ENCODE measurements at places on chromosomes 13 and 19.
A peak's percentile ranks its signal among the peaks of the same experiment; 100 is the strongest.

GRCh38 chr19:3094601-3095440, 659 bp downstream of the GNA11 start:
- peak; percentile 57 for DNase-seq

DNA sequence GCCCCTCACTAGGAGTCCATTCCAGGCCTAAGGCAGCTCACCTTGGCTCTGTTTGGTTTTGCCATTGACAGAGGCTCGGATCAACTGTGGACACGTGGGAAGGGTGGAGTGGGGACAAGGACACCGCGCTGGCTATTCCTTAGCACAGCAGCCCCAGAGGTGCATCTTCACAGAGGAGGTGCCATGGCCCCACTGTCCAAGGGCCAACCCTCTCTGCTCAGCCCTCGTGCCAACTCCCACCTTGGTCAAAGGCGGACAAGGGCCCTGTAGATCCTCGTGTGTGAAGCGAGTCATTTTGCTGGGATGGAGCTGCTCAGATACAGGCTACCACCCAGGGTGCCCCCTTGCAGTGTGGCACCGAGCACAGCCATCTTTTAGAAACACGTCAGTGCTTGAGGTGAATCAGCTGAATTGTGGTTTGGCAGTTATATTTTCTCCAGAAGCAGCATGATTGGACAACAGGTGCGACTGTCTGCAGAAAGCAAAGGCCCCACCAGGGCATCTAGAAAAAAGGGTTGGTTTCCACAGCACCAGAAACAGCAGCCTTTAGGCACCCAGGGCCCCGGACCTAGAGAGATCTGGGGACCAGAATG, 192.1 kb upstream of the GPR12 start:
- DNase-seq: no peak

DNA sequence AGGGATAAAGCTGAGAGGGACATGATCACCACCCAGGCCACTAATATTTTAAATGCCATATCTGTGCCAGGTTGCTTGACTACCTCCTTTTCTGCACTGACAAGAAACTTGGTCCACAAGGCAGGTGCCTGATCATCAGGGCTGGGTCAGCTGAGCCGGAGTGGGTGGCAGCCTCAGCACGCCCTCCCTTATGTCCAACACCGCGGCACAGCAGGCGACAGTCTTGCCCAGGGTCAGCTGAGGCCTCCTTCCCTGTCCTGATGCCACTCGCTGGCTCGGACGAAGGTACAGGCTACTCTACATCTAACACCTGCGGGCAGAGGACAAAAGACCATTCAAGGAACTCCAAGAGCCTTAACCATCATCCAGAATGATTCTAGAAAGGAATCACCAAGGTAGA, 16.9 kb downstream of the ZC3H4 start:
- no peak for DNase-seq

- no peak for DNase-seq
Observed at GRCh38 chr19:13506471-13506820, at the start of gene CACNA1A. TSS of gene CACNA1A (minus strand) at chr19:13506479. CDS start at chr19:13506224, 255 bp downstream.

DNA sequence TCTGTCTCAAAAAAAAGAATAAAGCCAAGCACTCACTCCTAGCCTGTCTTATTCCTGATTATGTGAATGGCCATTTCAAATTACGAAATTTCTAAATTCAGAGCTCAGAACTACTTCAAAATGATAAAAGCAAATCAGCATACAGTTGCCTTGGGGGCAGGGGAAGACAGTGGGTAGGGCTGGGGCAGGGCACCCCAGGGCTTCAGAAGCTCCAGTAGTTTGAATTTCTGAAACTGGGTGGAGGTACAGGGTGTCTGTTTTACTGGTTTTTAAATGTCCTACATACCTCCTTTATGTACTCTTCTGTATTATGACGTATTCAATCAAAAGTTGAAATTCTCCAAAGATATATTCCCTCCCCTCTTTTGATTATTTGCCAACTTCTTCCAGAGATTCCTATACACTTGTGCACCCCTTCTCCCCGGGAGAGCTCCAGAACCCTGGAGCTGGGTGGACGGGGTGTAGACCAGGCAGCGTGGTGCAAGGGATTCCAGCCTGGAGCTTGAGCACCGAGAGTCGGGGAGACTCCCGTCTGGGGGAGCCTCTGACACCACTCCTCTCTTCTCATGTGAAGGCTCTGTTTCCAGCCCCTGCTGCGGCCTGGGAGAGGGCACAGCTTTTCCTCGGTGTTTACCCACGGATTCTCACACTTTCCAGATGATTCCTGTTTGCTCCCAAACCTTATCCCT, 84.7 kb upstream of the GPR183 start:
- DNase-seq: no peak

GRCh38 chr13:50993934-50994333, 84.3 kb downstream of the RNASEH2B start:
- no peak for DNase-seq

DNA sequence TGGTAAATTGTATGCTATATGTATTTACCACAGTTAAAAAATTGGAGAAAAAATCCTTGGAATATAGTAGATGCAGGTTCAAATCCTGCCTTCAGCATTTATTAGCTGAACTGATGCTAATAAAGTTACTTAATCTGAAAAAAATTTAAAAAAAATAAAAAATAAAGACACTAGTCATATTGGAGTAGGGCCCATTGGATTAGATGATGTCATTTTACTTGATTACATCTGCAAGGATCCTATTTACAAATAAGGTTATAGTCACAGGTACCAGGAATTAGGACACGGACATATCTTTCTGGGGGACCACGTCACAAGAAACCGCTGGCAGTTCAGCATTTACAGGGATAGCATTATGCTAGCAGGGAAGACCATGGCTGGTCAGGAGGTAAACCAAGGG, 6.2 kb downstream of the ZNF555 start:
- no peak for DNase-seq

DNA sequence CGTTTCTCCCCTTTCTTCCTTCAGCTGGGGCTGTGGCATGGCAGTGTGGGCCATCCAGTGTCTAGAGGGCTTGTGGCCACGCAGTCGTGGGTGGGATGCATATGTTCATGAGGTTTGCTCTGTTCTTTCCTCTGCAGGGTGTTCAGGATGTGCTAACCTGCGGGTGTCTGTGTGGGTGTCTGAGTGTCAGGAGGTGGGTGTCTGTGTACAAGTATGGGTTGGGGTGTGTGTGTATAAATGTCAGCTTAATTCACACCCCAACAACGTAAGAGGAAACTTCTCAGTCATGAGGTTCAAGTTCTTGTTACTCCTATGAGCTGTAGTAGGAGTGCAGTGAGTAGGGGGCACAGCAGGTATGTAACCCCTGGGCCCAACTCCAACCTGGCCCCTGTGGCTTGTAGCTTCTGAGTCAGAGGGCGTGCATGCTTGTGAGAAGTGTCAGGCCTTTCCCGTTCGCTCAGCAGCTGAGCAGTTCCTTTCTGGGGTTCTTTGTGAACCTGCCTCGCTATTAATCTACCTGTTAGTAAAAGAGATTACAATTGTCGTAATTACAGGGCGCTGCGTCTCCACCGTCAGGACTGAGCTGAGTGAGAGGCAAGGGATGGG, 49.1 kb downstream of the NFIX start:
- DNase-seq: no peak
